ENCODE measurements at places on chromosomes 4 and X.

DNA sequence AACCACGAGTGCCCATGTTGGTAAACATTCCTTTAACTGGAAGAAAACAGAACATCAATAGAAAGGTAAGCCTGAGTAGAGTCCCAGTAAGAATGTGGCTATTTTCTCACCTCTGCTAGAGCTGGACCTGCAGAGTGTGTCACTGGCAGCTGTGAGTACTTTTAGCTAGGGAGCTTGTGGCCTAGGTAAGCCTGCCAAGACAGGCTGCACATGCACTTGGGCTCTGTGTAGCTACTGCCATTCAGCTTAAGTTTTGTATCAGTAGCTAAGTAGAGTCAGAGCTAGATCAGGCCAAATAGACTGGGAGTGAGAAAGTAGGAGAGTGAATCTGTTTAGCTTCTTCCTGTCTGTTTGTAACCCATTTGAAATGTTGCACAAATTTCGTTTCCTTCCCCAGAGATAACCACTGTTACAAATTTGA, 35.3 kb downstream of the RBPJ start:
- DNase-seq = no peak

- DNase-seq = no peak
Observed at GRCh38 chr4:173763389-173763788, 233.4 kb upstream of the HAND2 start.

DNA sequence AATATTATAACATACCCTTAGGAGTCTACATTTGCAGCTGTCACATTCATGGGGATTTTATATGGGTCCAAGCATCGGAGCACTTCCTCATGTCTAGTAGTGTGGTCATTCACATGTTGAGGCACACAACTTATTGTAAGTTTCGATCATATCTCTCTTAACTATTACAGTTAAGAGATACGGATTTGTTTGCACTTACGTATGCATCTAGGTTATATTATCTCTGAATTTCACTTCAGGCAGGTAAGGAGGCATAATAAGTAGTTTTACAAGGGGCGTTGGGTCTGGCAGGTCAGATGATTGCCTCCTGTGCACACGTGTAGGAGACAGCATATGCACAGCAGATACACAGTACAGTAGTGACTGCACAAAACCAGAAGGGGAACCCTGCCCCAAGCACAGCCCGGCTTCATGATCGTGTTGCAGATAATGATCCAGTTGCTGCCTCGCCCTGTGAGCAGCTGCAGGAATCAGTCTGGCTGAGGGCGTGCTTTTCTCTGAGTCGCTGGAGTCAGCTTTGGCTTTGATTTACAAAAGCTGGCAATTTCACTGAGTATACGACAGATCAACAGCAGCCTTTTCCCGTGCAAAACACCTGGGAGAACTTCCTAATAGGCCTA, 302.9 kb upstream of the GATB start:
- DNase-seq = peak; percentile 56

GRCh38 chrX:139204898-139205667, 325.5 kb upstream of the F9 start:
- no peak for DNase-seq

GRCh38 chr4:87079967-87080366, 140.5 kb downstream of the KLHL8 start:
- no peak for DNase-seq

DNA sequence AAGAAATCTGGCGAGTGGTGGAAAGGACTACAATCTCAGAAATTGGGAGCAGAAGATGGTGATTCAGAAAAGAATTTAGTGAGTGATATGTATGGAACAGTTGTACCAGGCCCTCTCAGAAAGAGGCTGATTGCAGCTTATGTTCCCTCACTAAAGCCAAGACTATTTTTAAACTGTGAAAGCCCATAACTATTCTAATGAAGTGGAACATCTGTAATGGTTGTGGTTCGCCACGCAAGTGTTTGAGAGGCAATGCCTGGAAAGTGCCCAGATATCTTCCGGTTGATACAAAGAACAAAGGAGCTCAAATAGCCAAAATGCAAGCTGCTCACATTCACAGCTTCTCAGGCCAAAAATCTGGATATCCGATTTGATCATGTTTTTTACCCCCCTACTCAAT, 1250.7 kb downstream of the RAPGEF2 start:
- no peak for DNase-seq
